ENCODE measurements at places on chromosomes 5 and 9.

DNA sequence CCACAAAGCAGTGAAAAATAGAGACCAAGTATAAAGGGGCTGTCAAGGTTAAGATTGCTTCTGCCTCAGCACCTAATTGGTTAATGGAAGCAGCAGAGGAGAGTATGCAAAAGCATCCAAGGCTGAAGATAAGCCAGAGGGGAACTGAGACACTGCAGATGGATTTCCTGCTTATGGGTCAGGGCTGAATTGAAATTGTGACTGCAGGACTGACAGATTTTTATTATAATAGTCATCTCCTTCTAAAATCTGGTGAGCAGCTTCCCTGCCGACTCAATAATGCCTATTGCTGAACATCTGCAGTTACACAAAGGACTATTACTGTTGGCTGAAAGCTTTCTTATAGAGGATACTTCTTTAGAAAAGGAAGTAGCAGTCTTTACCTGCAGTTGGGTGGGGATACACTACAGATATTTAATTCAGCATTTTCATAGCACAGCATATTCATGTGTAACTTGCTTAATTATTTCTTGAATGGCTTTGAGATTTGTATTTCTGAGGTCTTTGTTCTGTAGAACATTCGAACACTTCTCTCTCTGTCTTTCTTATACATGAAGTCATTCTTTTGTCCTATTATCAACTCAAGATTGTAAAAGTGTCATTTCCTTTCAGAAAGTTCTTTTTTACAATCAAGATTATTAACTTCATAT, 363.0 kb upstream of the RIOK2 start:
- DNase-seq = no peak

DNA sequence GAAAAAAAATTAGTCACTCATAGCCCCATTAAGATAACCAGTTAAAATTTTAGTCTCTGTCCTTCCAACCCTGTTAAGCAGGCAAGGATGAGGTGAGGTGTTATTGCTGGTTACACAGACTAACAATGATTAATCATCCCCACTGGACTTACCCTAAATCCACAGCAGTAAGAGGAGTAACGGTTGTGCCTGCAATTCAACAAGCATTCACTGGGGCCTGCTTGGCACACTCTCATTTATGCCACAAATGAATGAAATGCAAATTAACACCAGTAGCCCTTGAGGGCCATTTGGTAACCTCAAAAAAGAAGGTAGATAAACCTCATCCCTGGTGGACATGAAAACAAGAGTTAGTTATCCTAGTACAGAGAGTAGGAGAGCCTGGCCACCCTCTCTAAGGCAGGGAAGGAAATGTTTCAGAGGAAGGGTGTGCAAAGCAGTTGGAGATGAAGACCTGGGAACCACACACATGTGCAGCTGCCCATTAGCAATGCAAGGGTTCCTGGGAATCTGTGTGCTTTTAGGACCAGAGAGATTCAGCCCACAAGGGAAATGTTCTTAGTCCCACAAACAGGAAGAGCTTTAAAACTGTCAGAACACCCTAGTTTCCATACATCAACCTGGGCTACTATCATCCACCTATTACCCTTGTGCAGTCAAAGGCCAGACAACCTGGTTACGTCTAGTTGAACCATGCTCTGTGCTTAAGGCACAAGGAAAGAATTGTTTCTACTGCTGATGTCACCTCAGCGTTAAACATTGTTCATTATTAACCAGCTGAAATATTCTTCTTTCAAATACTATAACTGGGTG, 7.7 kb downstream of the LHFPL2 start:
- no peak for DNase-seq

DNA sequence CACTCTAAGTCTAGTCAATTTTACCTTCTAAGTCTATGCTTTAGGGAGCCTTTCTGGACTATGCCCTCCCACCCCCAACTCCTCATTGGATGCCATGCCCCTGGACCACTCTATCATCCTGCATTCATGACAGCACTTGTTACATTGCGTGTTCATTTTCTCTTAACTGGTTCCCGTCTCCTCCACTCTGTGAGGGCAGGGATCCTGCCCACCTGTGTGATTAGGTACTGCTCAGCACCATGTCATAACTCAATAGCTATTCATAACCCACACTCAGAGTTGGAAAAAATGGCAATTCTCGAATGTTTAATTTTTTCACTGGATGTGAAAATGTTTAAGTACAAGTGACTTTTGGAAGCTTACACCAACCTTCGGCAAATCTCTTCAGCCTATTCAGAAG, 88.5 kb downstream of the PRLR start:
- no peak for DNase-seq

- peak; percentile 43 for DNase-seq
Observed at GRCh38 chr5:140672455-140673186, 755 bp downstream of the DND1 start.

- no peak for DNase-seq
Observed at GRCh38 chr5:145283141-145283810, 551.9 kb downstream of the PRELID2 start.

DNA sequence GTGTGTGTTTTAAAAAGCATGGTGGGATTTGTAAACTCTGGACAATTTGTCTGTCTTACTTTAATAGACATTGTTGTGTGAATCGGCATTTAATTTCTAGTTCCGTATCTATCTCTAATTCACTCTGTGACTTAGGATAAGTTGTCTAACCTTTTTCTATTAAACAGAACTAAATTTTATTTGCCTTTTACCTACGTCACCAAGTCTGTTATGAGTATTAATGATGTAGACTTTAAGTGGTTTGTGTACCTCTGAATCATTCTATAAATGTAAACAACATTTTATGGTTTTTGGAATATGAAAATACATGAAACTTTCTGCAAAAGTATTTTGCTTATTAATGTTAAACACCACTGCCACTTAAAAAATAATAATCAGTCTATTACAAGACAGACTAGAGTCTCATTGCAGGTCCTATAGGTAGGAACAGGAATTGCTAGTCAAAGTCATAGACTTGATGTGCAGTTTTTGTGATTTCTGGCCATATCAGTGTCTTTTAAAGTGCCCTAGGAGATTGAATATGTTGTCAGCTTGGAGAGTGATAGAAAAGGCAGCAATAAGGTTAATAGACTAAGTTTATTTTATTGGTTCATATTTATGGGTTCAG, 5.6 kb downstream of the RBM27 start:
- DNase-seq = no peak

DNA sequence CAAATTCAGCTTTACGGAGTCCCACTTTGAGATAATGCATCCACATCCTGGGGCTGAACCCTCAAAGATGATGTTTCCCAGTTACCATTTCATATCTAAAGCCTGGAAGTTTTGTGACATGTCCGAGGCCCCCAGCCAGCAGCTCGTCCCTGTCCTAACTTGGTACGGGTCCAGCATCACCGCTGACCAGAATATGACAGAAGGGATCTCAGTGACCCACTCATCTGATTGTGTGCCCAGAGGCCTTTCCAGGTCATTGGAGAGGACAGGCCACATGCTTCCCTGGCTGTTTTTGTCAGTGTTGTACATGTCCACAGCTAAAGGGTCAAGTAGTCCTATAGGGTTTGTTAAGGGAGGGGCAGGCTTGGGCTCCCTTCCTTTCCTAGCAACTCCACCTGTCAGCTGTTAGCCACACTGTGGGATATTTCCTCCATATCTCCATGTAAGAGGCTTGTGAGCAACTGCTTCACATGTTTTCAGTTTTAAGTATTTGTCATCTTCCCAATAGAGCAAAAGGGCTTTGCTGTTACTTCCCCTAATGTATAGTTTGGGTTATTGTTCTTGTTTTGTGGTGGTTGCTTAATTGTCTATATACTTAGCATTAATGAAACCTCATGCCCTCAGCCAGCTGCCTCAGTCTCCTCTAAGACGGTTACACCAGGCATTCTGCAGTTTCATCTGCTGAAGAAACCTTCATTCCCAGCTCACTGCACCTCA, 33.4 kb downstream of the SECISBP2 start:
- no peak for DNase-seq

DNA sequence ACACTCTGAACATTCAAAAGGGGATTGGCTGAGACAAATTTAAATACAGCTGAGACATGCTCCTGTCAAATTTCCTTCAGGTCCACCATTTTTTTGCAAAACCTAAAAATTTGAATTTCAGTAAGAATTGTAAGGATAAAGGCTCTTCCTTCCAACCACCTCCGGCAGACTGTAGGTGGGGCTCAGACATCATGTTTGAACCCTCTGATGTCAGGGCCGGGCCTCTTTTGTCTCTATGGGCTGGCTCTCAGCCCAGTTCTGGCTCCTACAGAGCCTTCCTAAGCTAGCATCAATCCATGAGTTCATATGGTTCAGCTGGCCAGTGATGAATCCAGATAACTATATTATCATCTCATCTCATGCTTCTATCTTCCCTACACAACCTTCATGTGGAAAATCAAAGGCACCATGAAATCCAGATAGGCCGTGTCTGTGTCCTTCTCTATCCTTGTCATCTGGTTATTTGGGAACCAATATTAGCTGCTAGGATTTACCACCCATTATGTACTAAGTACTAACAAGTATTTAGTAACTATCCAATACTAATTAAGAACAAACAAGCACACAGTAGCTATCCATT, 44.2 kb downstream of the NIPSNAP3B start:
- DNase-seq = peak; percentile 40

DNA sequence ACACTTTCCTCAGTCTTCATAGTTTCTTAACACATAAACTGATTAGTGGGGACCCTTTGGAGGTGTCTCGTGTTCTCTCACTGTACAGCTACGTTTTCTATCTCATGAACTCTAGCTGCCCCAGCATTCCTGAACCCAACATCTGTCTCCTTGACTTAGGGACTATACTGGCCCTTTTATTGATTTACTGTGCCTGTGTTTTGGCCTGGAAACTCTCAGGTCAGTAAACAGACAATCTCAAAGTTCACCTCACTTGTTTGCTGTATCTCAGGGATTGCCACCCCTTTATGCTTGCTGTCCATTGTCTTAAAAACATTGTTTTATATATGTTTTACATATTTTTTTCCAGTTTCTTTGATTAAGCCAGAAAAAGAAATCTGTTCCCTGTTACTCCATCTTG, 222.8 kb downstream of the FAM170A start:
- DNase-seq = no peak

GRCh38 chr5:135221696-135222095, 177.3 kb downstream of the MACROH2A1 start:
- DNase-seq = no peak

DNA sequence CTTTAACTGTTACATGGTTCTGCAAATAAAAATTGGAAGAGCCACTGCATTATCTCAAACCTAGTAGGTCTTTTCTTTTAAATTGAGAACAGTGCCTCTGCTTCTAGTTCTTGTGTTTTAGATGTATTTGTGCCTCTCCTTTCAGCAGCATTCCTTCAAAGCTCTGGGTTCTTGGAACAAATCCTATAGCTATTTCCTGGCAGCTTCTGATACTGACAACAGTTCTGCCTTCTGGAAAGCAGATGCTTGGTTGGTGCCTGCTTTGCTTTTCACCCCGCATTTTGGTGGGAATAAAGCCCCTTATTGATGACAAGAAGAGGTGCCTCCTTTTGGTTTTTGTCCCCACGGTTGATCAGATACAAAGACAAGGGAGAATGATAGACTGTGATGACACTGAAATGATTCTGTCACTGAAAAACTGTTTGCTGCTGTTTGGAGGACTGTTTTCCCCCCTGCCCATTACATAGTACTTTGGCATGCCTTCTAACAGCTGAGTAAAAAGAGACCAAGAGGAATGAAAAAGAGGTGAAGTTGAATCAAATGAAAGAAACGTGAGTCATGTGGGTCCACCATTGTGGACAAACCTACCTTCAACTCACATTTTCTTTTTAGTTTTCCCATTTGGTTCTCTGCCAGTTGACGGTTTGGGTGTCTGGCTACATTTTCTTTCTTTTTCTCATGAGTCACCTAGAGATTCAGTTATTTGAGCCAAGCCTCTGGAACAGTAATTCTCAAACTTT, 5.6 kb downstream of the PTCD2 start:
- DNase-seq = no peak

GRCh38 chr5:10478436-10478835, 36.8 kb downstream of the ROPN1L start:
- DNase-seq = no peak

- no peak for DNase-seq
Observed at GRCh38 chr5:43560128-43560527, 3.3 kb upstream of the PAIP1 start.

Measured in neural progenitor cell (in vitro differentiated cells).